ENCODE measurements at places on chromosomes 3 and 15.

DNA sequence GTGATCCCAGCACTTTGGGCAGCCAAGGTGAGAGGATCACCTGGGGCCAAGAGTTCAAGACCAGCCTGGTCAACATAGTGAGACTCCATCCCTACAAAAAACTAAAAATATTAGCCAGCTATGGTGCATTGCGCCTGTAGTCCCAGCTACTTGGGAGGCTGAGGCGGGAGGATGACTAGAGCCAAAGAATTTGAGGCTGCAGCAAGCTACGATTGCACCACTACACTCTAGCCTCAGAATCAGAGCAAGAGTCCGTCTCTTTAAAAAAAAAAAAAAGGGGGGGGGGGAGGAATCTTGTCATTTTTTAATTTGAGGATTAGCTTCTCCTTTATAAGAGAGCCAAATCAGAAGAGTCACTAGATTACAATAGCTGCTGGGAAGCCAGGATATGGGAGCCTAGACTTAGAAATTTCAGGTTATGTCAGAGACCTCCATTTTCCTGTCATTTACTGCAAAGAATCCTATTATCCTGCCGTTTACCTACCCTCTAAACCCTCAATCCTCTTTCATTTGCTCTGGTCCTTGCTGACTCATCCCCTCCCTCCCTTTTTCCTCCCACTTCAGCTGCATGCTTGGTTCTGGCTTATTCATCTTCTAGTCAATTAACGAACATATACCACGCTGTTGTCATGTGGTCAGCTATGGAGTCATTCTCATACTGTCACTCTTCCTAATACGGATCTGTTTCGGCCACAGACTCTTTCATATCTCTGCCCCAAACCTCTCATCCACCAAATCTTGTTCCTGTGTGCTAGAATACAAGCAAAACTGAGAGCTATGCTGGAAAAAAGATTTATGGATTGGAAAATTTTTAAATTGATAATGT lies 83.8 kb upstream of the PPIB start:
- no peak for DNase-seq

DNA sequence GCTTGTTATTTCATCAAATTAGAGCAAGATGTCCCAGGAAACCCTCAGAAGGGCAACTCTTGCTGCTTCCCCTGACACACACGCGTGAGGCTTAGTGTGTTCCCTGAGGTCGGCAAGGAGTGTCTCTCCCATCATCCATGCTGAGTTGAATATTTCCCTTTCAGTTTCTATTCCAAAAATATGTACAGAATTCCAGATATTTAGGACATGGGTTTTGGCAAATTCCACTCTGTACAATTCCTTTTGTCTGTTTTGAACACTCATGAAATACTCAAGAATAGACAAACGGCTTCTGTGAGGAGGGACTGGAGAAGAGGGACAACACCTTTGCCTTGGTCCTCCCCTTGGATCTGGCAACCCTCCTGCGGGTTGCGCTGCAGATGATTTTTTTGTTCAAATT lies 138.0 kb downstream of the DUT start:
- DNase-seq, result no peak

GRCh38 chr3:48267782-48268181 lies 26.9 kb downstream of the ZNF589 start:
- DNase-seq, result no peak

DNA sequence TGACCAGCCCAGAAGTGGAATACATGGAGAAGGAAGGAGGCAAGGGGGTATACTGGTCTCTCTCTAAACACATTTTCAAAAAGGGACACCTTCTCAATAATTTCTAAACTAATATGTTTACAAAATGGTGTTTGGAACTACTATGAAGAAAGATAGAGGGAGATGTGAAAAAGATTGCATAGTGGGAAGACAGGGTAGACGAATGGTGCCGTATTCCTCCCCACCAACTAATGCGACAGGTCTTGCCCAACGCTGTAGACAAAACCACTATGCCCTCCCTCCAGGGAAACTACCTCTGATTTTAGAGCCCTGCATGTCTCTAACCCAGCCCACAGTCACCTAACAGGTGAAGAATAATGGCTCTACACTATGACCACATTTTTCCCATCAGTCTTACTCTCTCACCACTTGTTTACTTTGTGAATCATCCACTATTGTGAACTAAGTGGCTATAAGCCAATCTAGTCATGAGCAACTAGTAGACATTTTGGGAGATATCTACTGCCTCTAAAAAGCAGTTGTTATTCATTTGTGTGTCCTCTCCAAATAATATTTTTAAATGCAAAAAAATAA lies 108.2 kb upstream of the UBE2E2 start:
- no peak for DNase-seq

DNA sequence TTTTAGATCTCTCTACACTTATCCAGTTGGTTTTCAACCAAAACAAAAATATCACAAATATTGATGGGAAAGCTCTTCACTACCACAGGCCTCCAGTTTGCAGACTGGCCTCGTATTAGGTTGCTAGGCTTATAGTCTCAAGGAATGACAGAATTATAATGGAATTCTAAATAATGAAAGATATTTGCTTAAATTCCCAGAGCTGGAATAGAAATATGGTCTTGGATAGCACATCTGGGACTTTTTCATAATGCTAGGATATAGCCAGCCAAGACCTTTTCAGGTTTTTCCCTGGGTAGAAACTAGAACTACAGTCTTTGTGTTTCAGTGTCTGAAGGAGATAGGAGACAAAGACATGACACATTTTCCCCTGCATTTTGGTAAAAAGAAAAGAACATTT lies 121.9 kb upstream of the STAC start:
- no peak for DNase-seq
